ENCODE measurements at places on chromosomes 12 and 14. TPM values are rescaled to one million over a fixed set of nuclear protein-coding genes. Genes with fewer than 3 reads are reported as not detected.

Gene TMEM30B
- 0.09 TPM for total RNA-seq

Gene NPFF
- not detected for total RNA-seq

Gene CINP
- total RNA-seq = 53.7 TPM

Gene CAPS2
- 1.0 TPM for total RNA-seq

Gene PRH1
- 2.2 TPM for total RNA-seq

Gene ARMH4
- 0.62 TPM for total RNA-seq

Gene DGLUCY
- 18.3 TPM for total RNA-seq

Gene NCOR2
- 234 TPM for total RNA-seq

Gene MIP
- total RNA-seq = not detected

Gene NTN4
- 50.9 TPM for total RNA-seq

Gene ITGB7
- total RNA-seq = 0.35 TPM

Gene CPNE6
- not detected for total RNA-seq

Gene AP4S1
- total RNA-seq = 10.5 TPM

Gene APOF
- total RNA-seq = not detected

Gene LGR5
- total RNA-seq = not detected

Gene LRRC74A
- not detected for total RNA-seq

Gene NEUROD4
- total RNA-seq = not detected

Gene DYNLL1
- 634 TPM for total RNA-seq

Gene DPF3
- 0.22 TPM for total RNA-seq

Gene MYL2
- total RNA-seq = 0.65 TPM

Gene TMTC1
- total RNA-seq = 0.06 TPM

Gene AHNAK2
- 200 TPM for total RNA-seq

Gene PPHLN1
- 52.8 TPM for total RNA-seq

Gene SDSL
- total RNA-seq = 22.3 TPM

Gene NRIP2
- total RNA-seq = not detected

Gene ACRBP
- total RNA-seq = 0.45 TPM

Gene MGP
- 0.45 TPM for total RNA-seq

Gene ZFYVE1
- 9.2 TPM for total RNA-seq

Gene HOXC9
- 13.7 TPM for total RNA-seq

Gene LRIG3
- total RNA-seq = 5.1 TPM

Gene UBE3B
- total RNA-seq = 14.3 TPM

Gene FSCB
- not detected for total RNA-seq

Gene CLEC4D
- not detected for total RNA-seq

Gene PRICKLE1
- 0.58 TPM for total RNA-seq

Gene SLC38A4
- total RNA-seq = not detected

Gene PTPRB
- 1.6 TPM for total RNA-seq
